ENCODE measurements at places on chromosomes 3 and 15. TPM values are rescaled to one million over a fixed set of nuclear protein-coding genes. Genes with fewer than 3 reads are reported as not detected.

WDR76 gene
- polyA plus RNA-seq: 12.2 TPM

LMAN1L gene
- not detected for polyA plus RNA-seq

ST8SIA2 gene
- not detected for polyA plus RNA-seq

HHATL gene
- polyA plus RNA-seq: not detected

CHRD gene
- polyA plus RNA-seq: not detected

REC114 gene
- polyA plus RNA-seq: not detected

SNX1 gene
- polyA plus RNA-seq: 73.6 TPM

GRCh38 chr3:85041562-85042055 is 82.8 kb downstream of the CADM2 start:
- no peak overlapping the region for H3K27ac ChIP-seq
- DNase-seq: no peak
- no peak overlapping the region for H3K4me3 ChIP-seq
- H3K27me3 ChIP-seq: no peaks in the 10 kb centered on the region
- H3K36me3 ChIP-seq: no peaks in the 10 kb centered on the region
- H3K4me1 ChIP-seq: no peaks in the 10 kb centered on the region

- DNase-seq: no peak
- no peak overlapping the region for H3K4me3 ChIP-seq
- no peaks in the 10 kb centered on the region for H3K27me3 ChIP-seq
- H3K27ac ChIP-seq: no peak overlapping the region
Observed at GRCh38 chr3:126022741-126023359, 53.9 kb downstream of the ROPN1B start.

- peaks cover 39% of the 10 kb centered on the region for H3K4me1 ChIP-seq
- H3K4me3 ChIP-seq: no peak overlapping the region
- H3K27me3 ChIP-seq: no peaks in the 10 kb centered on the region
- peak; percentile 72 for DNase-seq
Observed at GRCh38 chr15:64905119-64905831, 6.4 kb upstream of the ANKDD1A start.

GRCh38 chr3:129184396-129184657 is 631 bp upstream of the CNBP start:
- no peaks in the 10 kb centered on the region for H3K27me3 ChIP-seq
- DNase-seq: peak; percentile 44
- peak overlapping the region; percentile 93 for H3K4me3 ChIP-seq
- no peaks in the 10 kb centered on the region for H3K36me3 ChIP-seq
- peak overlapping the region; percentile 99 for H3K27ac ChIP-seq

- no peak for DNase-seq
- H3K27me3 ChIP-seq: no peaks in the 10 kb centered on the region
- H3K27ac ChIP-seq: no peak overlapping the region
- no peak overlapping the region for H3K4me3 ChIP-seq
Observed at GRCh38 chr15:55241891-55242290, 45.1 kb upstream of the RSL24D1 start.

- H3K27ac ChIP-seq: no peak overlapping the region
- no peaks in the 10 kb centered on the region for H3K27me3 ChIP-seq
- H3K36me3 ChIP-seq: no peaks in the 10 kb centered on the region
- H3K4me1 ChIP-seq: no peaks in the 10 kb centered on the region
- no peak for DNase-seq
Observed at GRCh38 chr3:137249311-137249940, 291.6 kb downstream of the IL20RB start.

GRCh38 chr3:30810625-30811024 is 83.8 kb downstream of the GADL1 start:
- H3K27ac ChIP-seq: no peak overlapping the region
- no peak overlapping the region for H3K4me3 ChIP-seq
- H3K27me3 ChIP-seq: no peaks in the 10 kb centered on the region
- no peaks in the 10 kb centered on the region for H3K4me1 ChIP-seq
- no peak for DNase-seq
- H3K36me3 ChIP-seq: no peaks in the 10 kb centered on the region

DNA sequence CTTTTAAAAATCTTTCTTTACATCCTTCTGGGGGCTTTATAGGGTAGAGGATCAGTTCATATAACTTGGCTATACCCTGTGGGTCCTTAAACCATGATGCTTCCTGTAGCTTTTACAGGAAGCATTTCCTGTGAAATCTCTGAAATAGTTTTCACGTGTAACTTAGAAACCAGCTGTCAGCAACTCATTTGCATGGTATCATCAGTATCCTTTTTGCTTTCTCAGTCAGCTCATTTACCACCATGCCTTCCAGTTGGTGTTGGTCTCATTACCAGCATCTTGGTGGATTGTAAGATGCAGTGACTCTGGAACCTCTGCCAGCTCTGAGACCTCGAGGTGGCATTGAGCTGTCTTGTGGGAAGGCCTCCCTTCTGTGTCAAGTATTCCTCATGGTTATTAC is 96.7 kb upstream of the MYZAP start:
- H3K27me3 ChIP-seq: no peaks in the 10 kb centered on the region
- no peaks in the 10 kb centered on the region for H3K4me1 ChIP-seq
- no peak overlapping the region for H3K4me3 ChIP-seq

GRCh38 chr15:60184579-60184978 is 180.5 kb downstream of the FOXB1 start:
- no peaks in the 10 kb centered on the region for H3K4me1 ChIP-seq
- no peak overlapping the region for H3K27ac ChIP-seq
- no peaks in the 10 kb centered on the region for H3K27me3 ChIP-seq

DNA sequence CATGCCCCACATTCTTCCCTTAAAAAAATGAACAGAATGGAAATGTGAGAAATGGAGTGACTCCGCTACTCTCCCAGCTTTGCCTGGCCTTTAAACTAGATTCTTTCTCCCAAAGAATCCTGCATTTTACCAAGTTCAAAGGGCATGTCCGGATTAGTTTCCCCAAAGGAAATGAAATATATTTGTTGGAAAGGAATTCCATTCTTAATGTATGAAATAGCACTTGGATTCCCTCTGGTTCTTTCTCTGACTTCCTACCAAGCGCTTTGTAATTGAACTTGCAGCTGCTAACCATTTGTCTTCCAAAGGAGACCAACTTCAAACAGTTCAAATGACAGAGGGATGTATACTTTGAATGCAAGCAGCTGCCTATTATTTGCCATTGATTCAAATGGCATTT is 18.9 kb downstream of the MAP2K1 start:
- peaks cover 96% of the 10 kb centered on the region for H3K4me1 ChIP-seq
- H3K4me3 ChIP-seq: no peak overlapping the region
- no peak overlapping the region for H3K27ac ChIP-seq

- peak within 1 kb of the TSS; percentile 58 for H3K4me3 ChIP-seq
- peak within 1 kb of the TSS; percentile 40 for H3K27ac ChIP-seq
- DNase-seq: peak; percentile 60
- no peaks in the 10 kb centered on the region for H3K36me3 ChIP-seq
- peaks cover 24% of the 10 kb centered on the region for H3K4me1 ChIP-seq
Observed at GRCh38 chr3:191328962-191329653, at the start of gene CCDC50. TSS of gene CCDC50 (plus strand) at chr3:191329394. CDS start at chr3:191329675, 281 bp downstream.

DNA sequence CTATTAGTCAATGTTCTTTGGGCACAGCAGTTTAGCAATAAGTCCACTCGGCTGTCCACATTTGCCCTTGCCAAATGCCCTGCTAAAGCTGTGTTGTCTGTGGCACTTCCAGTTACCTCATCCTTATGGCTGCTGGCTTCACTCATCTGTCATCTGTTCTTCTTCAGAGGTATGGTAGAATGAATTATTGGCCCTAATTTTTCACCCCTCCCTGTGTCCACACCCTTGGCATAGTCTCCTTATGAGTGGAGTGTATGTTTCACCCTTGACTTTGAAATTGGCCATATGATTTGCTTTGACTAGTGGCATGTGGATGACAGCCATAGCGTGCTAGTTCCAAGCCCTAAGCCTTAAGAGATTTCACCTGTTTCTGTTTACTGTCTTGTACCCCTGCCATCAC is 72.1 kb upstream of the EPHB1 start:
- DNase-seq: no peak
- H3K4me1 ChIP-seq: no peaks in the 10 kb centered on the region
- no peaks in the 10 kb centered on the region for H3K36me3 ChIP-seq

DNA sequence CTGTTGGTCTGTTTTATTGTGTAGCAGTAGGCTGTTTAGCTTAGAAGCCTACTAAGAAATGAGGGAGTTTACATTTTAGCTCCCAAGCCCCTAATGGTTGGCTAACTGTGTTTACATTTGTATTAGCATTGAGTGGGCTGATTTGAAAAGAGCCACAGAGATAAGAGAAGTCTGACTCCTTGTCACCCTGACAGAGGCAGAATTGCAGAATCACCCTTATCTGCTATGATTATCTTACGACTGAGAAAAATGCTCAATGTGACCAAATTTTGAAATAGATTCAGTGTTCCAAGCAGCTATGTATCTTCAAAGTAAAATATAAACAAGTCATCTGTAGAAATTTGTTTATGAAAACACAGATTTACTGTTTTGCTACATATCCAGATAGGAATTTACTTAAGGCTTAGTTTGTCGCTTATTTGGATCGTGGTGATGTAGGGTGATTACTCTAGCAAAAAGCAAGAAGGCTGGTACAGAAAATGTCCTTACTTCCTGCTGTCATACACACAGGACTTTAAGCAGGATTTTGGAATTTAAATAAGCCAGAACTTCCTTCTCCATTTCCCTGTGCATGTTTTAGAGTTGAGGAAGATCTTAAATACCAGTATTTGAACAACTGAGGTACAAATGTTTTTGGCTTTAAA is 19.0 kb downstream of the SEMA6D start:
- H3K27me3 ChIP-seq: no peaks in the 10 kb centered on the region
- H3K36me3 ChIP-seq: no peaks in the 10 kb centered on the region
- DNase-seq: no peak
- H3K4me3 ChIP-seq: no peak overlapping the region

DNA sequence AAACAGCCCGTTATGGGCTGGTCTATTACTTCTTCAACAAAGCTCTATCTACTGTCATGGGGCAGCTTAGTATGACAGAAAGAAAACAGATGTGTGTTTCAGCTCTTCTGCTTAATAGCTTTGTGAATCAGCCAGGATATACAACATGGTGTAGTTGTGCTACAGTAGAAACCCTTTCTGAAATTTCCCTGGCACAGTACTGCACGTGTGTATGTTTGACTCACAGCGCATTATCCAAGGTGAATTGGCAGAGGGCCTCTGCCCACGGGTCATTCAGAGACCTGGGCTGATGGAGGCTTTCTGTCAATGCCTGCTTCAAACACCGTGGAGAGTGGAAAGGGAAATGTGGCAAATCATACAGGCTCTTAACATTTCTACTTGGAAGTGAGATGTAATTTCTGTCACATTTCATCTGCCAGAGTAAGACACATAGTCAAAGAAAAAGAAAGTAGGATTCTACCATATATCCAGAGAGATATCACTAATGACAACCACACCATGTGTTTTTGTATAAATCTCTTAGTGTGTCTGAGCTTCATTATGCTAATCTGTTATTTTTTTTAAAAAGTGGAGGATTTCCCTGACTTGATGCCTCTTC is 505.1 kb downstream of the CNTN4 start:
- H3K36me3 ChIP-seq: no peaks in the 10 kb centered on the region
- H3K27me3 ChIP-seq: no peaks in the 10 kb centered on the region
- no peak overlapping the region for H3K4me3 ChIP-seq
- no peak for DNase-seq

DNA sequence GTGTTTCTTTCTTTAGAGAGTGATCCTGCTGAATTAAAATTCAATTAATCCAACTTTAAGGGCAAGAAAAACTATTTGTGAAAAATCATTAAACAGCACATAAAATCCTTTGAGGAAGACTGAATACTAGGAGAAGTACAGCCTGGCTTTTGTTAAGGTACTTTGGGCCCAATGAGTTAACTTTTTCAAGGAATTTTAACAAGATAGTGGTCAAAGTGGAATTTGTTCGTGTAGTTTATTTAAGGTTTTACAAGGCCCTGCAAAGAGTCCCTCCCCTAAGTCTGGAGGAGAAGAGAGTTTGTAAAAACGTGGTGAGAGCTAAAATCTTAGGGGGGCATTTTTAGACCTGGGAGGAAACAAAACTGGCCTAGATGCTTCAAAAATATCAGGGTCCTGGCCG is 26.0 kb upstream of the TRIM71 start:
- DNase-seq: no peak
- H3K27ac ChIP-seq: no peak overlapping the region
- H3K36me3 ChIP-seq: no peaks in the 10 kb centered on the region
- H3K4me1 ChIP-seq: no peaks in the 10 kb centered on the region

DNA sequence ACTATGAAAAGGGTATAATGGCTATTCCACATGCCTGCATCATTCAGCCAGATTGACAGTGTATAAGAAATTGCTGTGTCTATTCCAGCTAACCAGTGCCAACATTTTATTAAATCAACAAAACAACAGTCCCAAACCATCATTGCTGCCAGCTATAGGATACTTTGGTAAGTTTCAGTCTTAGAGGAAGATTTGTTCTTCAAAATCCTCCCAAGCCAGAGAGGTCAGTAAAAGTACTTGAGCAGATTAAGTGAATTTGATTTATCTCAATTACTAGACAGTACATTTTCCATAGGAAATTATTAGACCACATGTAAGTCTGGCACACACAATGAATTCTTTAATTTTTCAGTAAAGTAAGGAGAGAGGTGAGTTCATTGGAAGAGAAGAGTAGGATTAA is 50.7 kb downstream of the TFG start:
- no peaks in the 10 kb centered on the region for H3K4me1 ChIP-seq
- no peak overlapping the region for H3K4me3 ChIP-seq
- H3K27ac ChIP-seq: no peak overlapping the region
- no peaks in the 10 kb centered on the region for H3K27me3 ChIP-seq
- DNase-seq: no peak

DNA sequence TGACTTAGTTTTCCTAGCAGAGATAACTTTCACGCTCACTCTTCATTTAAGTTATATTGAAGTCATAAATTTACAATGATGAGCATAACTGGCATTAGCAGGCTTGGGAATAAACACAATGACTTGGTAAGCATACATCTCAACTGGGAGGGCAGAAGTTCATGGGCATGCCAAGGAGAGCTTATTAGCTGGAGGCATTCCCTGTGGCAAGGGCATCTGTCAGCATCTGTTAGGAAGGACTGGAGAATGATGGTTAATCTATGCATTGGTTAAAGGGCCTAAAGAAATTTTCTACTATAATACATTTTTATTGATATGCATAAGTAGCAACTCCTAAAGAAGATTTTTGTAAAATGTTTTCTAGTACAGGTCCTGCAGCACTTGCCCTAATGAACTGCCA is 52.4 kb downstream of the NEK11 start:
- DNase-seq: no peak
- H3K36me3 ChIP-seq: no peaks in the 10 kb centered on the region

- no peaks in the 10 kb centered on the region for H3K36me3 ChIP-seq
- H3K27ac ChIP-seq: no peak overlapping the region
- H3K4me3 ChIP-seq: no peak overlapping the region
- H3K27me3 ChIP-seq: no peaks in the 10 kb centered on the region
- DNase-seq: no peak
- no peaks in the 10 kb centered on the region for H3K4me1 ChIP-seq
Observed at GRCh38 chr3:69490235-69490634, 104.3 kb upstream of the FRMD4B start.

GRCh38 chr3:197186887-197187588 is 111.4 kb downstream of the DLG1 start:
- no peak overlapping the region for H3K4me3 ChIP-seq
- DNase-seq: peak; percentile 49
- H3K27ac ChIP-seq: no peak overlapping the region
- no peaks in the 10 kb centered on the region for H3K36me3 ChIP-seq
- no peaks in the 10 kb centered on the region for H3K27me3 ChIP-seq

GRCh38 chr3:13007251-13007941 is 65.8 kb downstream of the IQSEC1 start:
- H3K4me1 ChIP-seq: peaks cover 99% of the 10 kb centered on the region
- no peak overlapping the region for H3K27ac ChIP-seq
- H3K4me3 ChIP-seq: no peak overlapping the region
- H3K36me3 ChIP-seq: peaks cover 9% of the 10 kb centered on the region
- H3K27me3 ChIP-seq: no peaks in the 10 kb centered on the region

- H3K27me3 ChIP-seq: no peaks in the 10 kb centered on the region
- DNase-seq: no peak
- no peaks in the 10 kb centered on the region for H3K4me1 ChIP-seq
- H3K4me3 ChIP-seq: no peak overlapping the region
- no peaks in the 10 kb centered on the region for H3K36me3 ChIP-seq
Observed at GRCh38 chr3:81863756-81864155, 102.3 kb upstream of the GBE1 start.

Measured in CD4-positive, alpha-beta memory T cell (primary cell).